ENCODE measurements at places on chromosomes 12 and 14.

- DNase-seq, result no peak
Measured at GRCh38 chr12:109258201-109258600, 50.9 kb downstream of the FOXN4 start.

DNA sequence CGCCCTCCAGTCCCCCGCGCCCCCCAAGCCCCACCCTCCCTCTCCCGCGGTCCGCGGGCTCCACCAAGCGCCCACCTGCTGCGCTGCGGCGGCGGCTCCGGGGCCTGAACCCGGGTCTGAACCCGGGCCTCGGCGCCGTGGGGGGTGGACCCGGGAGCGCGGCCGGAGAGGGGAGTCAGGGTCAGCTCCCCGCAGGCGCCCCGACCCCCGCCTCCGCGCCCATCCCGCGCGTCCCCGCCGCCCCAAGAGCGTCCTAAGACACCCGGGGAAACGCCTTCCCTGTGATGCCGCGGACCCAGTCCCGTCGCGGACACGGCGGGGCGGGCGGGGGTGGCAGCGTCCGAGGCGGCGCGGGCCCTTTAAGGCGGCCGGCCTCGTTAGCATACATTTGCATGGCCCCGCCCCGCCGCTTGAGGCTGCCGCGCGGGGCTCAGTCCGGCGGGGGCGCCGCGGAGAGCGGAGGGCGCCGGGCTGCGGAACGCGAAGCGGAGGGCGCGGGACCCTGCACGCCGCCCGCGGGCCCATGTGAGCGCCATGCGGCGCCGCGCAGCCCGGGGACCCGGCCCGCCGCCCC lies at the start of gene MMP17:
TSS of gene MMP17 (plus strand) at position 433 of the 574 bp plus-strand sequence. CDS start at position 535, 102 bp downstream.
- DNase-seq, result no peak

- no peak for DNase-seq
Measured at GRCh38 chr14:55126932-55127459, 2.1 kb upstream of the LGALS3 start.

DNA sequence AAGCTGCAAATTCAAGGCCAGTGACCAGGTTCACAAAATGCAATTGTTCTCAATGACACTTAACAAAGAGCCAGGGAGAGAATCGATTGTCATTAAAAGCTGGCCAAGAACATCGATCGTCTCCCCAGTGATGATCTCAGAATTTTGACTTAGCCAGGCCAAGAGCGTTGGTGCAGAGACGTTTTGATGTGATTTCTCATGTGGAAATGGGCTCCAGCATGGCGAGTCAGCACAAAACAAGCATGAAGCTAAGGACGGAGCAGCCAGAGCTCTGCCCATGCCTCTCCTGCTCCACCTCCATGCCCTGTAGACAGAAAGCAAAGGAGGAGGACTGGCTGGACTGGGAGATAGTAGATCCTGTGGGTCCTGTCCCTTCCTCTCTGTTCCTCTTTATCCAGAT lies 270.8 kb downstream of the FOXN3 start:
- DNase-seq, result no peak

GRCh38 chr12:108565976-108566375 lies 3.6 kb downstream of the ISCU start:
- DNase-seq, result peak; percentile 60

GRCh38 chr14:104431929-104432541 lies 147.5 kb upstream of the C14orf180 start:
- no peak for DNase-seq

DNA sequence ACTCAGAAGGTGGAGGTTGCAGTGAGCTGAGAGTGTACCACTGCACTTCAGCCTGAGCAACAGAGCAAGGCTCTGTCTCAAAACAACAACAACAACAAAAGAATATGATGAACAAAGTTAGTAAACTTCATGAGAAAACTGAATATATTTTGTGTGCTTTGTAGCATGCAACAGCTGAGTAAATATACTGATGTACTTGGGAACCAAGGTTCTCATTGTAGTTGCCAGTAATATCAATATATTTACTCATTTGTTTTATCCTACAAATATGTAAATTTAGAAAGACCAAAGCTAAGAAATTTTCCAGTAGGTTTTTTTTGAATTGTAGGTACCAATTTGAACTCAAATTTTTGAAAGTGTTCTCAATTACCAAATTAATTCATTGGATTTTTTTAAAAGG lies 127.2 kb downstream of the IPO8 start:
- no peak for DNase-seq

DNA sequence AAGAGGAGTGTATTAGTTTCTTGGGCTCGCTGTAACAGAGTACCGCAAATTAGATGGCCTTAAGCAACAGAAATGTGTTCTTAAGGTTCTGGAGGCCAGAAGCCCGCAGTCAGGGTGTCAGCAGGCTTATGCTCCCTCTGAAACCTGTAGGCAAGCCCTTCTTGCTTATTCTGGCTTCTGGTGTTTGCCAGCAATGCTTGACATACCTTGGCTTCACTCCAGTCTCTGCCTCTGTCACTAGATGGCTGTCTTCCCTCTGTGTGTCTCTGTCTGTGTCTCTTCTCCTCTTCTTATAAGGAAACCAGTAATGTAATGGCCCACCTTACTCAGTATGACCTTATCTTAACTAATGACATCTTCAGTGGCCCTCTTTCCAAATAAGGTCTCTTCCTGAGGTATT lies 85.1 kb downstream of the DERA start:
- no peak for DNase-seq

DNA sequence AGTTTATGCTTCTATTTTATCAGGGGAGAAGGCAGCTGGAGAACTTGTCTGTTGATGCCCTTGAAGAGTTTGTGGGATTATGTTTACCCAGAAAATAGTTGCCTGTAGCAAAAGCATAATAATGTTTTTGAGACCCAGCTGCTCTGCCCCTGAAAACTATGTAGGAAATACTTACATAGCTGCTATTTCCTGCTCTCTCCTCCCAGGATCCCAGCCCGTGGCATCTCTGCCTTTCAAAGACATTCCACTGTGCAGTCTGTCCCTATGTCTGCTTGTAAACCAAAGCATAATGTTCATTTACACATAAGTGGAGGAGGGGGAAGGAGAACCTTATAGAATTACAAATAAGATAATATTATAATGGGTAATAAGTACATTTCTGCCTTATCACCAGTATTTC lies 198.7 kb downstream of the SYT1 start:
- DNase-seq, result no peak

GRCh38 chr12:91722072-91722471 lies 423.6 kb downstream of the BTG1 start:
- no peak for DNase-seq

- no peak for DNase-seq
Measured at GRCh38 chr14:105941226-105942166, 415.1 kb downstream of the TMEM121 start.

DNA sequence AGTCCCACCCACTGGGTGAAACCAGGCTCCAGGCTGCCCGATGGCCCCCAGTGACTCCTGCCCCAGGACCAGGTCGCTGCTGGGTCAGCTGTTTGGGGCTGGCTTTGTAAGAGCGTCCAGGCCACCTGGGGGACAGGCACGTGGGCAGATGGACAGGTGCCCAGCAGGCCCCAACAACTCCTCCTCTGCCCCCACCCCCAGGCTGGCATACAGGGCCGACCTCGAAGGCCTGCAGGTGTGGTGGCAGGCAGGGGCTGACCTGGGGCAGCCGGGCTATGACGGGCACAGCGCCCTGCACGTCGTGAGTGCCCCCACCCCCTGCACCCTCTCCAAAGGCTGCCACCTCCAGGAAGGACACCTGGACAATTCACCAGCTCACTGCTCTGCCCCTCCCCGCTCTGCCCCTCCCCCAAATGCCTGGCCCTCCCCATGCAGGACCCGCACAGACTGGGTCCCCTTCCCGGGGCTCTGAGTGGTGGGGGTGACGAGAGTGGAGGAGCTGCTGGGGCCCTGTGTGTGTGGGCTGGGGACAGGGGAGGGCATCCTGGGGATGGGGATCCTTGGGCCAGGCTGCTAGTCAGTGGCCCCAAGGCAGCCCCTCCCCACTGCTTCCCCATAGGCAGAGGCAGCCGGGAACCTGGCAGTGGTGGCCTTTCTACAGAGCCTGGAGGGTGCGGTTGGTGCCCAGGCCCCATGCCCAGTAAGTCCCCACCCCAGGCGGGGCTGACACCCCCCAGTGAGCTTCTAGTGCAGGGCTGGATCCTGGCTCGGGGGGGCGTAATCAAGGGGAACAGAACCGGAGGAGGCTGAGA lies 26.0 kb downstream of the ASPG start:
- DNase-seq, result no peak

GRCh38 chr12:131132118-131132892 lies 178.6 kb downstream of the ADGRD1 start:
- DNase-seq, result peak; percentile 66

DNA sequence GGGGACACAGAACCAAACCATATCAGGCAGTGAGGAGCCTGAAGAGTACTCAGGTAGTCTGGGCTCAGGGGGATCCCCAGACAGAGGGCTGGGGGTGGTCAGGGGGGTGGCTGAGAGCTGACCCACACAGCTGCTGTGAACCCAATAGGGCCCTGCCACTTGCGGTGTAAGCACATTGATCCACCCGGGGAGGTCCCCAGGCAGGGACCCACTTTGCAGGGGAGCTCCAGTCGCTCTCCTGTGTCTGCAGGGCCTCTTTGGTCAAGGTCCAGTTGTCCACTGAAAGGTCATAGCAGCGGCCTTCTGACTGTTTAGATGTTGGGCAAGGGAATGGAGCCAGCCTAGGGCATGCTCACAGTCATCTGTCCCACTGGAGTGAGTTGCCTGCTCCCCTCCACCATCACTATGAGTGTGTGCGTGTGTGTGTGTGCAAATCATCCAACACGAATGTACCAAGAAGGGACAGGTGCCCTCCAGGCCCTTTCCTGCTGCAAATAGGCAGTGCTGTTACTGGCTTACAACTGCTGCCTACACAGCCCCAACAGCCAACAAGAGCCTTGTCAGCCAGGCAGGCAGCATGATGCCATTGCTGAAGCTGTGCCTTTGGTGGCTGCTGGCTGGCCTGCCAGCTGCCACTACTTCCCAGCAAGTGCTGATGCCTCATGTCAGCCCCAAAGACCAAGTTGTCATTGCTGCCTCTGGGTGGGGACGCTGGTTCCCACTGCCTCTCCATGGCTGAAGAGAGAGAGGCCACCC lies 71.3 kb downstream of the TSPAN11 start:
- DNase-seq, result no peak

DNA sequence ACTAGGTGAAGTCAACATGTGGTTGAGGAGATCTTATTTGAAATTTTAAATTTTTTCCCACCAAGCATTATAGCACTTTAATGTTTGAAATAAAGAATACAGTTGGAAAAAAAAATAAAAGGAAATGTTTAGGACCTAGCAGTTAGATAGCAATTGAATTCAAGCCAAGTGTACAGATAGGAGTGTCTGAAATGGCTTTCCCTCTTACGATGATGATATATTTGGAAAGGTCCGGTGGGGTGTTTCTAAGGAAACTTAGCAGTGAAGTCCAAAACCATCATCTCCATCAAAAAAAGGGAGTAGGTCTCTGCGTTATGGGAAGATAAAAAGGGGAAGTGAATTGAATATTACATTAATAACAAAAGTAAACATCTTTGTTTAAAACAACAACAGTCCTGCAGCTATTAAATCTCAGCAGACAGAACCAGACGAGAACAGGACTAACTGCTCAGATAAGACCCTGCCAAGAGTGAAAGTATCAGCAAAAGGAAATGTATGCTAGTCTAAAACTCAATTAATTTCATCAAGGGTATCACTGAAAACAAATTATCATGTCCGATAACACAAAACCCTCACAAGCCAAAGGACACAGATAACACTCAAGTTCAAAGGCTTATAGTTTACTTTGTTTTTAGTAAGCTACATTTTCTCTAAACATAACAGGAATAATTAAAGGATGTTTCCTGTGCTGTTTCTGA lies 242.0 kb downstream of the BMP4 start:
- no peak for DNase-seq

DNA sequence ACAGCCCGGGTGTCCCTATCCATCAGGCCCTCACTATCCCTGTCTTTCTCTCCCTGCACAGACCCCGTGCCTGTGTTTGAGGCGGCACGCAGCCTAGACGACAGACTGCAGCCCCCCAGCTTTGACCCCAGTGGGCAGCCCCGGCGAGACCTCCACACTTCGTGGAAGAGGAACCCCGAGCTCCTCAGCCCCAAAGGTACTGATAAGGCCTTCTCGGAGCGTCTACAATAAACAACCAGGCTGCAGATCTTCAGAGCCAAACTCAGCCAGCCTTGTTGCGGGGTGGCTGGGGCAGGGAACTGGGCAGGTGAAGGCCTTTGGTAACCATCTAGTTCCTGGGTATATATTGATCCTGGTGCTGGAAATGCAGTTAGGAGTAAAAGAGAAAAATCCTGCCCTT lies 77.5 kb downstream of the PHETA1 start:
- no peak for DNase-seq

DNA sequence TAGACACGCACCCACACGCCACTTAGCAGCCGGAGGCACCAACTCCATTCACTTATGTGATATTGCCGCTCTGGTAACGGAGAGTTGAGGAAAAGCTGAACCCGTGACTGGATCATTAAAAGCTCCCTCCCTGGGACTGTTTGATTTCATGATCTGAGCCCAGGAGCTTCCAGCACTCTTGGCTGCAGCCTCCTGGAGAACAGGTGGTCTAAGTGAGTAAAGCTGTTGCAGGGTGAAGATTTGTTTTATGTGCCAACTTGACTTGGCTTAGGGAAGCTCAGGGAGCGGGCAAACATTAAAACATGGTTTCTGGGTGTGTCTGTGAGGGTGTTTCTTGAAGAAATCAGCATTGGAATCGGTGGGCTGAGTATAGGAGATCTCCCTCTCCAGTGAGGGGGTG lies 16.9 kb upstream of the TMEM132C start:
- no peak for DNase-seq

GRCh38 chr12:69389831-69390230 lies 30.3 kb downstream of the YEATS4 start:
- DNase-seq, result no peak

GRCh38 chr12:133130038-133130807 lies at the start of the genes ZNF10 and ZNF891:
Gene ZNF10 (plus strand): TSS chr12:133130627. CDS start chr12:133144493, 13,866 bp downstream.
Gene ZNF891 (minus strand): TSS chr12:133130274. CDS start chr12:133121918, 8,356 bp downstream.
- peak; percentile 97 for DNase-seq

DNA sequence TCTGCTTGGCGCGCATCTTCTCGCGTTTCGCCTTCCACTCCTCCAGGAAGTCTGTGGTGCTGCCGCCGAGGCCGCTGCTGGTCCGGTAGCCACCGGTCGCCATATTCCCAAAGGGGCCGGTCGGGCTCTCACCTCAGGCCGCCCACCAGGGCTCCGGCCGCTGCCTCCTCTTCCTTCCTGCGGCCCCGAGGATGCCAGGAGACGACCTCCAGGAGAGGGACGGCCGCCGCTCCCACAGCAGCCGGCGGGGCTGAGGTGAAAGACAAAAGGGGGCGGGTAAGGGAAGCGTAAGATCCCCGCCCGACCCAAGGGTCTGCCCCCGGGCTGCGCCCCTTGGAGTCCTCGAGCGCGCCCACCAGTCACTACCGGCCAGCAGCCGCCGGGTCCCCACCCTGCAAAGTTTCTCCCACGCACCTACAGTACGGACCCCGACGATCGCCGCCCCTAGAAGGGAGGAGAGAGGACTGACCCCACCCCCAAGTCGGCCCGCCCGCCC lies 574 bp downstream of the PAWR start:
- no peak for DNase-seq

GRCh38 chr14:50417853-50418252 lies 21.2 kb upstream of the CDKL1 start:
- DNase-seq, result no peak

GRCh38 chr12:67091204-67091603 lies 178.0 kb upstream of the CAND1 start:
- no peak for DNase-seq

GRCh38 chr14:45715946-45716345 lies 462.9 kb upstream of the MIS18BP1 start:
- no peak for DNase-seq

GRCh38 chr12:51832354-51833107 lies 16.0 kb downstream of the FIGNL2 start:
- DNase-seq, result no peak
